ENCODE measurements at places on chromosomes 2 and 18.

DNA sequence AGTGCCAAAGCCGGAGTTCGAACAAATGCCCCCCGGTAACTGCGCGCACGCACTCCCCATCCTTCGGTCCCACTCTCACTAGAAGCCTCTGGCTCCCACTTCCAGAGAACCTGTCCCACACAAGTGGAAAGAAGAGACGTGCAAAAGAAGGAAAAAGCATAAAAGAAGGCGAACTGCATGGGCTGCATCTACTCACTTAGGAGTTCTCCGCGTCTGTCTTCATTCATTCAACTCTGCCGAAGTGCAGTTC, 312 bp downstream of the NR4A2 start:
- no peak for DNase-seq

DNA sequence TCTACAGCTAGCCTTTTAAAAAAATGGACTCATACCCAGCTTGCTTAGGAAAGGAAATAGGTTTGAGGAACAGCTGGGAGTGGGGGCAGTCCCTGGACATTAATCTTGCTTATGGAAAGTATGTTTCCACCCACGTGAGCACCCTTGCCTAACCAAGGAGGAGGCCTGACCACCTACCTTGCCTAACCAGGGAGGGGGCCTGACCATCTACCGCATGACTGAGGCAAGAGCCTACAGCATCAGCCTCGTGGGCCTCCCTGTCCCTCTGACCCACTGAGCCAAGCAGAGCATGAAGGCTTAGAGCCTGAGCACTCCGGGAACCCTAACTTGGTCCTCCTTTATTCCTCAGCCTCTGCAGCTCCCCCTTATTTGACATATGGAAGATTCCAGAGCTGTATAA, 20.2 kb downstream of the PRKAG3 start:
- DNase-seq: no peak

DNA sequence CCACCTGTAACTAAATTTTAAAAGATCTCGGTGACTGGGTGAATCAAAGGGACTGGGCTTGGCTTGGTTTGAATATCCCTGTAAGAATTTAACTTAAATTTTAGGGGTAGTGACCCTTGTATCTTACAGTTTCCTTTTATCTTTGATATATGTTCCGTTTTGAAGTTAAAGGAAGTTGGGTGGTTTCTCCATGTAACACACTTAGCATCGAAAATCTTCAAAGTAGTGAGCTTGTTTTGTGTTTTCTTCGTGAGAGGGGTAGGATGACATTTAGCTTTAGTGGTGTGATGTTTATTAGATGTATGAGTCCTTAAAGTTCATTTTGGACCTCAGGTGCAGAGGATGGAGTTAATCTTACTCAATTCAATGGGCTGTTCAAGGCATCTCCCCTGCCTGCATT, 1.6 kb downstream of the WDR7 start:
- no peak for DNase-seq

- peak; percentile 12 for DNase-seq
These were observed 9.3 kb upstream of the STAT1 start for GRCh38 chr2:191023235-191023679.

DNA sequence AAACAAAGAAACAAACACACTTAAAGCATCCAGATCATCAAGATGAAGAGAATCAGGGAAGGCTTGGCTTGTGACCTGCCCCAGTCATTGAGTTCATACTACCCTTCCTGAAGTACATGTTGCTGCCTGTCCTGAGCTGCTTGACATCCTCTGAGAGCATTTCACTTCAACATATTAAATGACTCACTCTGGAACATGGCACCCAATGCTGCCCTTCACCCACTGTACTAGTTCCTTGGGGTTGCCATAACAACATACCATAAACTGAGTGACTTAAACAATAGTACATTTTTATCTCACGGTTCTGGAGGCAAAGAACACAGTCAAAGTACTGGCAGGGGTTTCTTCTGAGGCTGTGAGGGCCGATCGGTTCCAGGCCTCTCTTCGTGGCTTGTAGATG, 371.3 kb downstream of the RNF144A start:
- DNase-seq: peak; percentile 28

DNA sequence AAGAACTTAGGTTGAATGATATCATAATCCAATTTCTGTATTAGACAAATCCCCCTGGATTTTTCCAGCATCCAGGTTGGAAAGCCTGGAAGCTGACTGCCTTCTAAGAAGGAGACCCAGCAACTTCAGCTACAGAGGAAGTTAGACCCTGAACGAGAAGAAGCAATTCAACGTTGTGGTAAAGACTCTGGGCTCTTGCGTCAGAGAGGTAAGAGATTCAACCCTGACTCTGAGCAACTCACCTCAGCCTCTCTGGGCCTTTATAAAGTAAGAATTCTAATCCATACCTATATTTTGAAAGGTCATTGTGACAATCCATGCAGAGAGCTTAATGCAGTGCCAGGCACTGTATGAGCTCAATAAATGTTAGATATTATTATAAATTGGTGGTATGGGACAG, 9.7 kb downstream of the E2F6 start:
- DNase-seq: no peak

GRCh38 chr2:166234112-166234846, 106.5 kb upstream of the SCN1A start:
- no peak for DNase-seq

- no peak for DNase-seq
These were observed 57.6 kb downstream of the CRIM1 start for GRCh38 chr2:36413218-36413617.

GRCh38 chr2:177817300-177817699, 255.3 kb downstream of the PDE11A start:
- DNase-seq: no peak

GRCh38 chr2:189854940-189855339, 70.7 kb downstream of the PMS1 start:
- DNase-seq: no peak

DNA sequence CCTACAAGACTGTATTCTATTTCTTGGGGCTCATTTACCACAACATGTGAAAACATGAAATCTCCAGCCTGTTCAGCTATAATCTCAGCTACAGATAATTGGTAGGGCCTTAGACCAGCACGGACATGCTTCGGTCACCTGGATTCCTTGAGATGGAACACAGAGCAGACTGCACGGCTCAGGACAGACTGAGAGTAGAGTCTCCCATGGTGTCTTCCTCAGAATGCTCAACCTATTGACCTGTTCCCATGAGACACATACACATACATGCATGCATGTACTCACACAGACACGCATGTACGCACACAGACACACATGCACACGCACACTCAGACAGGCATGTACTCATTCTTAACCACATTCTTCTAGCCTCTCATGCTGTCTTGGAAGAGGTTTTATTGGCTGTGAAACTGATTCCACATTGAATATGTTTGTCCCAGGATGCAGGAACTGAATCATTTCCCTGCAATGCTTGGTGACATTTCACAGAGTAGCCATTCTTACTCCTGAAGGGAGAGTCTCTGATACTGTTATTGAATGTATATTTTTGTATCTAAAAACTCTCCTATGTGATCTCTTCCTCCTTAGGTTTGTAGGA, 23.5 kb upstream of the BZW1 start:
- no peak for DNase-seq

DNA sequence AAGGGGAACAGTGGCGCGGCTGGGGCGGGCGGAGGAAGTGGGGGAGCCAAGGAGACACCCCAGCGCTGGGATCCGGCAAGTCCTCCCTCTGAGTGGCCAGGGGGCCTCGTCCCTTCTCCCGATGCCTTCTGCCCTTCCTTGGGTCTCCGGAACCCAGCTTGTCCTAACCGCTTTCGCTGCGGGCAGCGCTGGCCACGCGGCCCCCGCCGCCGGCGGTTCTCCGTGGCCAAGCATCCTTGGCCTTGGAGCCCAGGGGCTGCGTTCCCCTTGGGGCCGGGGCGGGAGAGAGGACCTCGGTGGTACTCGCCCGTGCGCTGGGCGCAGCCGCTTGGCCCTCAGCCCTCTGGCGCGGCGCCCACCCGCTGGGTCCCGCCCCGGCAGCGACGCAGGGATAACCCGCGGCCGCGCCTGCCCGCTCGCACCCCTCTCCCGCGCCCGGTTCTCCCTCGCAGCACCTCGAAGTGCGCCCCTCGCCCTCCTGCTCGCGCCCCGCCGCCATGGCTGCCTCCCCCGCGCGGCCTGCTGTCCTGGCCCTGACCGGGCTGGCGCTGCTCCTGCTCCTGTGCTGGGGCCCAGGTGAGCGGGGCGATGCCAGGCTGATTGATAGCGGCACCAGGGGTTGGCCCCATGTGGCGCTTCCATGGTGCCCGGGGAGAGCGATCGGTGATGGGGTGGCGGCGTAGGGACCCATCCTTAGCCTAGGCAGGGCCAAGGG, 128.7 kb downstream of the UXS1 start:
- no peak for DNase-seq

- DNase-seq: no peak
These were observed 51.0 kb downstream of the PSD4 start for GRCh38 chr2:113224647-113225236.

- DNase-seq: no peak
These were observed 10.9 kb downstream of the MTERF4 start for GRCh38 chr2:241091201-241091600.

DNA sequence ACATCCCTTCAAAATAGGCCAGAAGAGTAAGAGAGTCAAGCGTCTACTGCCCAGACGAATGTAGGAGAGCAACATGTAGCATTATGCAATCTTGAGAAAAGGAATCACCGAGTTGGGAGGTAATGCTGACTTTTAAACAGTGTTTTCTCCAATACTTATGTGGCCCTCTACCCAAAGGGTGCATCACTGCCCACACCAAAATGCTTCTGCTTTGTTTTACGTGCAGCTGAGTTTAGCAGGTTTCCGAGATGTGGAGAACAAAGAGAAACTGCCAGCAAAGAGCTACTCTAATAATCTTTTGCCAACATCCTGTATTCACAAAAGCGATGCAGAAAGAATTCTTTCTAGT, 63.4 kb upstream of the ZEB2 start:
- no peak for DNase-seq

DNA sequence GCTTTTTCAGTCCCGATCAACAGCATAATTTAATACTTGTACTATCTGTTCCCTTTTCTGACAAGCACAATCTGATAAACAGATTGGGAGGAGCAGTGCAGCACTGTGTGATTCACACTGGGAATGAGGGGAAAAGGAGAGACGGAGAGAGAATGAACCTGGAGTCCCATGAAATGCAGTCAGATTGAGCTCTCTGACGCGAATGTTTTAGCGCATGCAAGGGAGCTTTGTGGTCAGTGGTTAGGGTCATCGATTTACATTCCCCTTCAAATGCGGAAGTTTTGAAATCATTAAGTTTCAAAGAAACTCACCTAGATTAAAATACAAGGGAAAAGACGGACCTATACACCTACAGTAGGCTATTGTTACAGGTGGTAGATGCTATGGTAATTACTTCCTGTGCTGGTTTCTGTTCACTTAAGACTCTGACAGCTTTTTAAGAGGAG, 99.6 kb downstream of the KCTD1 start:
- no peak for DNase-seq

GRCh38 chr2:237433920-237434676, 20.1 kb upstream of the COL6A3 start:
- no peak for DNase-seq

DNA sequence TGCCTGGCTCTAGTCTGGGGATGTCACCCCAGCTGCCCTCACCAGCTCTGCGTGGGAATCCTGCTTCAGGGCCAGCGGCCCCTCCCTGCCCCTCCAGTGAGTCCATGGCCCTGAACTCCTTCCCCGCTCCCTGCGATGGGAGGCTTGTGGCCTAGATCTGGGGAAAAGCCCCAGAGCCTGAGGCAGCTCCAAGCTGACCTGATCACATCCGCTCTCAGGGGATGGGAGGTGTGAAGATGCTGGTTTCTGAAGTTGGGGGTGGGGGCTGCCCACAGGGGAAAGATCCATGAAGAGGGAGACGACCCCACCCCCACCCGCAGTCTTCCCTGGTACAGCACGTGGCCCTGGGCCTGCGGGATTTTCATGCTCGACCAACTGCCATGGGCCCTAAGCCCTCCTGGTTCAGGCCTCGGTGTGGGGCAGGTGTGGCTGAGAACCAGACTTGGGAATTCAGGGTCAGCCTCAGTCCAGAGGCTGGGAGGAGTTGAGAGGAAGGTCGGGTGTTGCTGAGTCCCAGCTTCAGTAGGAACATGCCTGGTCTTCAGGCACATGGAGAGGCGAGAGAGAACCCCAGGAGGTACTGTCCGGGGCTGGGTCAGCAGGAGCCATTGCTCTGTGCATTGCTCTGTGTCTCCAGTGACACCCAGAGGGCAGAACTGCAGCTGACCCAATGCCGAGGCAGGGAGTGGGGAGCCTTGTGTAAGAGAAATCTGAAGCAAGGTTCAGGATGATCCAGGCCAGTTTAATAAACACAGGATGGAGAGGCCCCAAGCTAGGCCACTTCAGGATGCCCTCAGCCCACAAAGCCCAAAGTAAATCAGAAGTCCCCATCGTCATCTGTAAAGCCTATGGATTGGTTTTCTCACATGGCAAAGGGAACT, 115.1 kb downstream of the CAPN13 start:
- DNase-seq: peak; percentile 16

DNA sequence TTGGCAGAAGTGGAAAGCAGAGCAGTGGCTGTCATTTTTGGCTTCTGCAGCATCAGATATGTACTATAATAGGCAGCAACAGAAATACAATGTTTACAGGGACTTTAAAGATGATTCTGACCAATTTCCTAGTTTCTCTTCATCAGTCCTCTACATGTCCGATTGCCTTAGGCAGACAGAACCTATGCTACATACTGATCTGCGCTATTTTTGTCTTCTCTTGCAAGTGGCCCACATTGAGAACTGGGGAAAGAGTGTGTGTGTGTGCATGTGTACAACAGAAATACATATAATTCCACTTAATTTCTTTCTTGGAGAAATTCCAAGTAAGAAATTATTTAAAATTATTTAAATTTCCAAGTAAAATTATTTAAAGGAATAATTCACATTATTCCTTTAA, 77.1 kb upstream of the CHRNA1 start:
- DNase-seq: no peak

DNA sequence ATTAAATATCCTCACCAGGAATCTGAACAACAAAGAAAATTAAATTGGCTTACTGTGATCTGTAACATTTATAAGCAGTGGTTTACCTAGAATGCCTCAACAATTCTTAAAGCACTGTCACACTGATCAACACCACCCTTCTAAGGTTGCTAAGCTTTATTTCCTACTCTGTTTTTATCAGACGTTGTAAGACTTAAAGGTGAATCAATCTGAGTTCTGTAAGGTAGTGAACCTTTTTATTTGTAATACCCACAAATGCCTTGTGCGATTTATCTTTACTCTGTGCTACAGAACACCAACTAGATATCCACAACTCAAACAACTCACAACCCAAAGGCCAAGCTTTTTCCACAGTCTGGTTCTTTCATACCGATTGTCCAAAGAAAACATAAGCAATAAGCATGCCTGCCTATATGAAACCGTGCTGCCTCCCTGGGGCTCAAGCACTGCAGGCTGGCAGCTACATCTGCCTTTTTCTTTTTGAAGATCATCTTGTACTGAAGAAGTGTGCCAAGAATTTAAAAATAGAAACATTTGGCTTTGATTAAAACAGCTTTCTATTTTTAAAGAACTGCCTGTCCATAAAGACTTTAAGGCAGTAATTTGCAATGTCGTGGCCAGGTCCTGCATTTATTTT, 490.7 kb downstream of the NUP35 start:
- DNase-seq: no peak

Data from DMS53 (cell line).